ENCODE measurements at places on chromosomes 6 and 20. TPM values are rescaled to one million over a fixed set of nuclear protein-coding genes. Genes with fewer than 3 reads are reported as not detected.
A peak's percentile ranks its signal among the peaks of the same experiment; 100 is the strongest.

- DNase-seq, result no peak
Observed at GRCh38 chr20:13455713-13456112, 183.0 kb downstream of the TASP1 start.

- no peak for DNase-seq
Observed at GRCh38 chr6:149129371-149130077, 188.0 kb upstream of the TAB2 start.

Gene HACE1
- total RNA-seq, result 4.0 TPM

Gene PRR18
- 0.12 TPM for total RNA-seq

GRCh38 chr6:51430589-51430988 is 611.9 kb downstream of the TFAP2B start:
- DNase-seq, result no peak

GRCh38 chr6:16770701-16771569 is 9.7 kb upstream of the ATXN1 start:
- peak; percentile 81 for DNase-seq

DNA sequence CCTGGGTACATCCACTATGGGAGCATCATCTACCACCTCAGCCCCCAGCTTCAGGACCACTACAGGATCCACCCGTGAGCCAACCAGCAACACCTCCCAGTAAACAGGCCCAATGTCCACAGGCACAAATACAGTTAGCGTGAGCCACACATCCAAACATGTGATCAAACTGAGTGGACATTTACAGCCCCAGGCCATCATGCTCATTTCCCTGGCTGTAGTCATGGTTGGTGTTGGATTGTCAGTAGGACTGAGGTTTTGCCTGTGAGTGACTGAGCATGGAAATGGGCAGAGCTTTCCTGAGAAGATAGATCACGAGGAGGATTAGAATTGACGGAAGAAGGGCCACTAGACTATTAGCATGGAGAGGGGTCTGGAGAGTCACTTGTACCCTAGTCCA is 10.7 kb upstream of the MUC21 start:
- no peak for DNase-seq

DNA sequence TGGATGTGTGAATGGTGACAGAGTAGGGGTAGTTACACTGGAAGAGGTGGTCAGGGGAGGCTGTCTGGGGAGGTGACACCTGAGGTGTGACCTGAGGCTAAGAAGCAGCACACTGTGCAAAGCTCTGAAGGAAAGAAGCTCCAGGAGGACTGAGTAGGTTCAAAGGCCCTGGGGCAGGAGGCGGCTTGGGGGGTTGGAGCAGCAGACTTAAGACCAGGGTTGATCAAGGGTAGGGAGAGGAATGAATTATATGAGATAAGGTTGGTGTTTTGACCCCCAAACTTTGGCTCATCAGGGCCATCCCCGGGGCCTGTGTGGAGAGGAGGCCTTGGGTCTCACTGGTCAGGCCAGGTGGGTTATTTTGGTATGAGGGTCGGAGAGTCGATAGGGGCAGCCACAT is 166.1 kb downstream of the GRM4 start:
- no peak for DNase-seq

GRCh38 chr20:10447028-10447427 is 11.9 kb downstream of the SLX4IP start:
- DNase-seq, result no peak

- no peak for DNase-seq
Observed at GRCh38 chr20:3900187-3900604, 11.0 kb downstream of the PANK2 start.

GRCh38 chr6:136539967-136540652 is 10.1 kb downstream of the MAP7 start:
- DNase-seq, result no peak

GRCh38 chr6:150177952-150178520 is 35.2 kb downstream of the PPP1R14C start:
- no peak for DNase-seq

DNA sequence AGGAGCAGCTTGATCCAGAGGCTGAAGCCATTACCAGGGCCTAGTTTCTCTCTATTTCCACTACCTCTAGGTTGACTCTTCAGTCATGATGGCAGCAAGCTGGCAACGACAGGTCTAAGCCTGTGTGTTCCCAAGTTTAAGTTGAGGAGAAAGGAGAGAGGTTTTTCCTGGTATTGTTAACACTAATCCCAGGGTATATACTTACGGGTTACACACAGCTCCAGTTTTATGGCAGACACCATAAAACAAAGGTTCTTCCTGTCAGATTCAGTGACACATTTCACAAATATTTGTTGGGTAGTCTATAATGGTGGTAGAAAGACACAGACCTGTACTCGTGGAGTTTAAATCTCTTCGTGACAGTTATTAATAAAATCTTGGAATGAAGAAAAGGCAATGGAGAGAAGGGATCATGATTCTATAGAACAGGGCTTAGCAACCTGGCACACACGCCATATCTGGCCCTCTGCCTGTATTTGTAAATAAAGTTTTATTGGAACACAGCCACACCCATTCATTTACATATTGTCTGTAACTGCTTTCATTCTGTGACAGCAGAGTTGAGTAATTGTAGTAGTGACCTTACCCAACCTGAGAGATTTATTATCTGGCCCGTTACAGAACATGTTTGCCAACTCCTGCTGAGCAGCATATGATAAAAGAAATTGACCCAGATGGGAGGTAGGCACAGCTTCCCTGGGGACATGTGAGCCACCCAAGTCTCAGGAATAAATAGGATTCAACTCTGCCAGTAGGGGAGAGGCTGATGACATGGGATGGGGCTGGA is 323.3 kb downstream of the CDH4 start:
- no peak for DNase-seq

Gene ANGPT4
- 0.12 TPM for total RNA-seq

- DNase-seq, result no peak
Observed at GRCh38 chr20:6164421-6165341, 41.9 kb upstream of the FERMT1 start.

GRCh38 chr6:94501516-94501915 is 1075.8 kb upstream of the MANEA start:
- no peak for DNase-seq

DNA sequence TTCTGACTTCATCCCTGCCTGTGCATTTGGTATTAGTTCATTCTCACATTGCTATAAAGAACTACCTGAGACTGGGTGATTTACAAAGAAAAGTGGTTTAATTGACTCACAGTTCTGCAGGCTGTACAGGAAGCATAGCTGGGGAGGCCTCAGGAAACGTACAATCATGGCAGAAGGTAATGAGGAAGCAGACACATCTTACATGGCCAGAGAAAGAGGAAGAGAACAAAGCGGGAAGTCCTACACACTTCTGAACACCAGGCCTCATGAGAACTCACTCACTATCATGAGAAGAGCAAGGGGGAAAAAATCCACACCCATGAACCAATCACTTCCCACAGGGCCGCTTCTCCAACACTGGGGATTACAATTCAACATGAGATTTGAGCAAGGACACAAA is 303.9 kb downstream of the CBLN4 start:
- no peak for DNase-seq

DNA sequence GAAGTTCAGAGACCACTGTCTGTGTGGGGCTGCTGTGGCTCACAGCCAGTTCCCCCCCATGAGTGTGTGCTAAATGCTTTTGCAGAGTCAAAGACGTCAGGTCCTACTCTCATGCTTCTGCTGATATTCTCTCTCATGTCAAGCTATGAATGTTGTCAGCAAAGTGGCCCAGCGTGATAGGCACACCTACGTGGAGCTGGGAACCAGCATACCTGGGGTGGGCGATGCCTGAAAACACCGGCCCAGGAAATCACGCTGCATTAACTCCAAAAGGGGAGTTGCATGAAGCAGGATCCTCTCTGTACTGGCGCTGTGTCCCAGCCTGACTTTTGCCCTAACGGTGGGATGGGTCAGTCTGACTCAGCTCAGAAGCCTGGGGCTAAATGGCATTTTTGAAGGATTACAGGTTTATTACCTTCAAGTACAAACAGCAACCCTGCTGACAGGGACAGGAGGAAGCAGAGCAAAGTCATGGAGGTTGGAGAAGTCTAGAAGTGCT is 9.0 kb upstream of the MRPS10 start:
- DNase-seq, result no peak

- no peak for DNase-seq
Observed at GRCh38 chr6:40325791-40326190, 261.4 kb downstream of the LRFN2 start.

GRCh38 chr20:59324521-59325141 is 24.2 kb downstream of the EDN3 start:
- DNase-seq, result no peak

DNA sequence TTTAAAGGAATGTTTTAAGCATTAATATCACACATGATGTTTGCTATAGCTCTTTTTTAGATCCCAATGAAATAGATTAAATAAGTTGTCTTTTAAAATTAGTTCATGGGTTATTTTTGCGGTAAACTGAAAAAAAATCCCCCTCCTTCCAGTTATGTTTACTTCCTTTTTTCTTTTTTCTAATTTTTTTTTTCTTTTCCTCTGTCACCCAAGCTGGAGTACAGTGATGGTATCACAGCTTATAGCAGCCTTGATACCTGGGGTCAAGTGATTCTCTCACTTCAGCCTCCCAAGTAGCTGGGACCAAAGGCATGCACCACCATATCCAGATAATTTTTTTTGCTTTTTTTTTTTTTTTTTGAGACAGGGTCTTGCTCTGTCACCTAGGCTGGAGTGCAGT is 17.8 kb upstream of the SCAF8 start:
- DNase-seq, result no peak

Gene RSPO3
- total RNA-seq, result 0.63 TPM

DNA sequence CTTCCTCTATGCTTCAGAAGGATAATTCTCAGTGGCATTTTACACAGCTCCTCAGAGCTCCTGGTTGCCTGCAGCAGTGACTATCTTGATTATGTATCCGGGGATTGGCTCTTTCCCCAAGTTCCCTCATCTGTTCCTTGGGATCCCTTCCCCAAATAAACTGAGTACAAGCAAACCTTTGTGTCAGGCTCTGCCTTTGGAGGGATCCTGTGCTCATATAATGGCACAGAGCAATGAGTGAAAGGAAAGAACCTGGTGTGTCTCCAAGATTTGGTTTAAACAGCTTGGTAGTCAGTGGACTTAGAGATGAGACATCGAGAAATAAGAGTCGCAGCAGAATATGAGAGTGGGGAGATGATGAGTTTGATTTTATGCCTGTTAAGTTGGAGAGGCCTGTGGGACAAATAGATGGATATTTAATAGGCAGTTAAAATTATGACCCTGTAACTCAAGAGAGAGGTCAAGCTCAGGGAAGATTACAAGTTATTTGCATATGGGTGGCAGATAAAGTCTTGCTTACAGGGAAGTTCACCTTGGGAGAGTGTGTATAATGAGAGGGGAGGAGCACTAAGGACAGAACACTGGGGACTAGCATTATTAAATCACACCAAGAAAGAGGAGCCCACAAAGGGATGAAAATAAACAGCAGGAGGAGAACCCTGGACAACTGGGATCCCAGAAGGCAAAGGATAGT is 44.1 kb upstream of the GCLC start:
- no peak for DNase-seq

Gene C6orf52
- total RNA-seq, result 0.93 TPM

DNA sequence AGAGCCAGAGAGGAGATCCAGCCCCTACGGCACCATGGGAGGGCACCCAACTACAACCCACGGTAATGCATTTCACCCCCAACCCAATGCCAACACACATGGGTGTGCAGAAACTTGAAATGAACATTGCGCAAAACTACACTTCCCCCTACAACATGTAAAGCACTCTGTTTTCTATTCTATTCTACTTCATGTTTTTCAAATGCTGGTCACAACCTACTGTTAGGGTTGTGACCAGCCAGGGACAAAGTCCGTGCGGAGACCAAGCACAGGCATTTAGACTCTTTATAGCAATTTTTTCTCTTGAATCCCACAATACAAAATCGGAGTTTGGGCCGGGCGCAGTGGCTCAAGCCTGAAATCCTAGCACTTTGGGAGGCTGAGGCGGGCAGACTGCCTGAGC is 90.6 kb downstream of the MRPL14 start:
- no peak for DNase-seq

DNA sequence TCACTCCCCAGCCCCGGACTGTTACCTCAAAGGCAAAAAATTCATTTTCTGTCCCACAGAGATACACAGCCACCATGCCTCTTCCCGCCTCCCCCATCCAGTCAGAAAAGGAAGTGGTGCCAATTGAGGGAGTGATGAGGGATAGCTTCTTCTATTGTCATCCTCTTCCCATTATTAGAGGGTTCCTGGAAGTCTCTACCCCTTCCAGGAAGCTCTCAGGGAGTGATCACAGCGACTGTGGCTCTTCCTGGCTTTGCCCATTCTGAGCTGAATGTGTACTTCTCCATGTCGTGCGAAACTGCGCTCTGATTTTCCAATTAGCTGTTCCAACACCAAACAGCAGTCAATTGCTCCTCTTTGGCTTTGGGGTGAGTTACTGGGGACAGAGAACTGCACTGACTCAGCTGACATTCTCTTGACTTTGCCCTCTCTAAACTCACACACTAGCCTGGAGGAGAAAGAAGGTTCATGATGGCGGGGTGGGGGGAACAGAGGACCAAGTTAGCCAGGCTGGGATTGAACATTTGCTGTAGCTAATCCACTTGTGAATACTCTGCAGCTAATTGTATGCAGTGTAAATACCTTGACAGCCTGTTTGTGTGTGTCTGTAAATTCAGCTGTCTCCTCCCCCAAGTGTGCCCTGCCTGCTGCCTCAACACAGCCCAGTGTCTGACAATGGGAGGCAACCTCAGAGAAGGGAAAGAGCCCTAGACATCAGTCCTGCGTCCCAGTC is 2.4 kb upstream of the MDGA1 start:
- DNase-seq, result no peak

Gene FUT9
- 0.25 TPM for total RNA-seq
